ENCODE measurements at places on chromosomes 6 and 20.

- ATAC-seq, result no peak
These were observed 160.2 kb downstream of the GMPR start for GRCh38 chr6:16398587-16398986.

DNA sequence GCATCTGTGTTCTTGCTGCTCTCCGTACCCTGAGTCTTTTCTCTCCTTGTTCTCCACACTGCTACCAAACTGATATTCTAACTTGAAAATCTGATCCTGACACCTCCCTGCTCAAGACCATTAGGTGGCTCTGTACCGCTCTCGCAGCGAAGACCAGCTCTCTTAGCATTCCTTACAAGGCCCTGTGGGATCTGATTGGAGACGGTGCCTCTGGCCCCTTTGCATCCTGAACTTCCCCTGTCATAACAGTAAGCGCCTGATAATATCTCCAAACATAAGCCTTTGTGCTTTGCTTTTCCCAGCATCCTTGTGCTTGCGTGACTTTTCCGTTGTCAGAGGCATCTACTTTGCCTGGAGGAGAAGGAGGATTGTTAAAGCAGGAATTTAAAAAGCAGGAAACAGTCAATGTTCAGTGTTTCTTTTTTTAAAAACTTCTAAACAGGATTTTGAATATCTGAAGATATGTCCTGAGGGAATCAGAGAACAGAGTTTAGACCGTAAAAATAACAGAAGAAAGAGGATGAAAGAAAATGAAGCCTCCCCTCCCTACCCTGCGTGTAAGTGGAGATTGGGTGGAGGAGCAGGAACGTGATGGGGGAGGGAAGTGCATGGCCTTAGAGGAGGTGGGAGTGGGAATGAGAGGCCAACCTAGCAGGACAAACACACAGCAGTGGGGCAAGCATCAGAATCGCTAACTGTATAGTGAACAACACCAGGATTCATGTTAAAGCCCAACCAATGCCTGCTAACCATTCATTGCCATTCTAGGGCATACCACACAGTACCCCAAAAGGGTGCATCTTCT lies 89.2 kb upstream of the STMND1 start:
- peak; percentile 86 for ATAC-seq

- peak; percentile 73 for ATAC-seq
These were observed 9.7 kb upstream of the GCNT2 start for GRCh38 chr6:10511477-10511876.

DNA sequence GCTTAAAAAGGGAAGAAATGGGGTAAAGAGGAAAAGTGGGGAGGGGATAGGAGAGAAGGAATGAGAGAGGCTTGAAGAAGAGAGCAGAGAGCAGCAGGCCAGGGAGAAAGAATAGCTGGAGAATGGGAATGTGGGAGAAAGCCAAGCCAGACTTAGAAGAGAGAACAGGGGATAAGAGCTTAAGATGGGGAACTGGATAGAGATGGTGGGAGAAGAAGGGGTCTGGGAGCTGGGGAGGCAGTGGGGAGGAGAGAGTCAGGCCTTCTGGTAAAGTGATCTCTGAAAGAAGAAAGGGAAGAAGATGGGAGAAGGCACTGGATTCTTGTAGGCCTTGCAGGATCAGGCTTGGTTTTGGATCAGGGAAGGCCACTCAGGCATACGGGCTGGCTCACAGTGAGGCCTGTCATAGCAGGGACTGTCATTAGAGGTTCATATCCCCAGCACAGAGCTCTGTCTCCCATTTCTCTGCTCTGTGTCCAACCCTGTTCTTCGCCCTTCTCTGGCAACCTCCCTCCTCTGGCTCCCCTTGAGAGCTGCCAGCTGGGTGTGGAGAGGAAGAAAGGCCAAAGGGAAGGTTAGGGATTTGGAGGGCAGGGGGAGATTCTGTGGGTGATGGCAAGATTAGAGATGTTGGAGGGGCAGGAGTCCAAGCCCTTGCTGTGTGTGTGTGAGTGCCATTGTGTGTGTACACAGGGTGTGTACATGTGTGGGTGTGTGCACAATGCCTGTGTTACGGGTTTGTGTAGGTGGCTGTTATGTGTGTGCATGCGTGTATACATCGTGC lies 9.3 kb downstream of the SYNGAP1 start:
- no peak for ATAC-seq

DNA sequence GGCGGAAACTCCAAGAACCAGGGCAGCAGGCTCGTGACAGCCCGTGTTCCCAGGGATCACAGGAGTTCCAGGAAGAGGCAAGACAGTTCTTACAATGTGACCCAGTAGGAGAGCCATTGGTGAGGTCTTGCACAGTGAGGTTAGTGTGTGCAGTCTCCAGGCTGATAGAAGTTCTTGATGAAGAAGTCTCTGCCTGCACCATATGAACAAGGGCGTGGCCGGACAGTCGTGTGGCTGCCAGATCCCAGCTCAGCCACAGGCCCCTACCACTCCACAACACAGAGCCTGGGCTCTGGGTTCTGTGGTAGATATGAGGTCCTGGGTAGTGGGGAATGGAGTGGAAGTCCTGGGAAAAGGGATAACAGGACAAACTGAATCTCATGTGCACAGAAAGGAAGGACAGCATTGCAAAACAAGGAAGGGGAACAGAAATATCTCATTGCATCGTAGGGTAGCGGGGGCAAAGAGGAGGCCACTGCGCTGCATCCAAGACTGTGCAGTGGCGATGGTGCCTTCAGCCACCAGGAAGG lies 65.2 kb downstream of the STX11 start:
- ATAC-seq, result no peak

DNA sequence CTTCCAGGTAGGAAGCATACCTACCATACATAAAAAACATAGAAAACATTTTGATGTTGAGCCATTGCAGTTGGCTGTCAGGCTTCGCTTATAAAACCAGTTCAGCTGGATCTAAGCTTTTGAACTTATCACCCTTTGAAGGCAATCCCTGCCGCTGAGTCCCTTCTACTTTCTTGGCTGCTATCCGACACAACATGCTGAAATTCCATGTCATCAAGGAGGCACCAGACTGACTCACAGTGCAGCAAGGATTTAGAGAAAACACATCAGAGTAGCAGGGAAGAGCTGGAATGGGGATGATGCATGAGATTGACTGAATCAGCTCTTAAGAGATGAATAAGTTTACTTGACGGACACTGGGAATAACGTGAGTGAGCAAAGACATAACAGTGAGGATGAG lies 135.0 kb upstream of the MAN1A1 start:
- ATAC-seq, result no peak

DNA sequence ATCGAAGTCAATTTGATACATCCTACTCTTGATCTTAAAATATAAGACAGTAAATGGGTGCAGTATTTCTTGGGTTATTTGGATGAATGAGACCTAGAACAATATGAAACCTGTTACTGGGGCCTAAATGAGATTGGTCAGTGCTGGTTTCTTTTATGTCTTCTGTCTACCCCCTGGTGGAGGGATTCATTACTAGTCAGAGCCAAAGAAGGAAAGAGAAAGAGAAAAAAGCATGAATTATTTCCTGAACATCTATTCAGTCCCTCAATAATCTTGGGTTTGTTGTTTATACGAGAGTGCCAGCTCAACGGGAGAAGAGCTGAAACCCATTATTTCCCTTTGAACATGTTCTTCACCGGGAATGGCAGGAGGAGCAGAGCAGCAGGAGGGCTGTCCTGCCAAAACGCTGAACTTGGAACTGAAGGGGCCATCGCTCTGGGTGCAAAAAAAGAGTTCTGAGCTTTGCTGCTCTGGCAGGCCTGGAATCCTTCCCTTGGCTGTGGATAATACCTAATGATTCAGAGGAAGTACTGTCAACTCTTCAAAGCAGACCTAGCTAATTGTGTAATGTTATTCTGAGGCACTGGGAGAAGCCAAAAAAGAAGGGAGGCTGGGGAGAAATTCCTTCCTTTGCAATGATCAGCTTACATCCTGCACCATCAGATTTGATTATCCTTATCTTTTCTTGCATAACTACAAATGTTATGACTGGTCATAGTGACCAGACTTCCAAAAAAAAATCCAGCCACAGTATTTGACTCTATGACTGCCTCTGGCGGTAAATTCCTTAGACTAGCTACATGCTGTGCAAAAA lies 72.0 kb downstream of the BLOC1S5 start:
- peak; percentile 90 for ATAC-seq

- peak; percentile 57 for ATAC-seq
These were observed 70.0 kb downstream of the PTPN1 start for GRCh38 chr20:50580016-50580747.

- no peak for ATAC-seq
These were observed 40.2 kb upstream of the PXDC1 start for GRCh38 chr6:3791526-3792203.

Measured in gastroesophageal sphincter (tissue), 4 donors.